ENCODE measurements at places on chromosomes 6 and 20.

DNA sequence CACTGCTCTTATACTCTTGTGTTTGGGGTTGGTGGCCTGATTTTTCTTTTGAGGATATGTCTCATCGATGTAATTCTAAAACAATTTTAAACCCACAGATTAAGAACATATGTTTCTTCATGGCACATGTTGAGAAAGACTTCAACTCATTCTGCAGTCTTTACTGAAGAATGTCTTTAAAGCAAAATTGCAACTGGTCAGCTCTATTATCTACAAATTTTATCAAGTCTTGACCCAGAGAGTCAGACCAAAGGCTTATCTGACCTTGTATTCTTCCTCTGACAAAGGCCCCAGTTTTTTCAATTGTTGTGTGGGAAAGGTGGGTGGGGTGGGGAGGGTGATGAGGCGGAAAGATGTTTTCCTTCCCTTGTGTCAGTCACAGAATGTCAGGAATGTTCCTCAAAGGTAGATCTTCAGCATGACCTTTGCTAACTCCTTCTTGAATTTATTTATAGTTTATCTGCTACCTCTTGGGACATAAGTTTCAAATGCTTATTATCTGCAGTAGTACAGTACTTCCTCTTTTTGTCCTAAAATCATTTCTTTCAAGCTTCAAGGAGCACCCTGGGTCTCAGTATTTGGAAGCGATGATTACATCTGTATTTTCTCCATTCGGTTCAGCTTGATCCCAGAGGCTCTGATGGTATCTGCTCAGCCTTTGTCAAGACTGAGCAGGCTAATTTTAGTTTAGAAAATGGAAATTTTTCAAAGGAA lies 63.2 kb upstream of the TIAM2 start:
- no peak for DNase-seq
- no peaks in the 10 kb centered on the region for H3K27me3 ChIP-seq
- H3K4me1 ChIP-seq: peaks cover 17% of the 10 kb centered on the region
- no peaks in the 10 kb centered on the region for H3K36me3 ChIP-seq
- no peak overlapping the region for H3K4me3 ChIP-seq

- no peak for DNase-seq
- no peaks in the 10 kb centered on the region for H3K36me3 ChIP-seq
- H3K4me3 ChIP-seq: no peak overlapping the region
- H3K27ac ChIP-seq: no peak overlapping the region
- H3K27me3 ChIP-seq: no peaks in the 10 kb centered on the region
Observed at GRCh38 chr6:23414051-23414445, 712.0 kb upstream of the NRSN1 start.

GRCh38 chr6:52507557-52508260 lies 69.2 kb downstream of the TRAM2 start:
- peaks cover 73% of the 10 kb centered on the region for H3K4me1 ChIP-seq
- no peak overlapping the region for H3K27ac ChIP-seq
- H3K27me3 ChIP-seq: no peaks in the 10 kb centered on the region
- H3K36me3 ChIP-seq: peaks cover 57% of the 10 kb centered on the region
- no peak overlapping the region for H3K4me3 ChIP-seq

DNA sequence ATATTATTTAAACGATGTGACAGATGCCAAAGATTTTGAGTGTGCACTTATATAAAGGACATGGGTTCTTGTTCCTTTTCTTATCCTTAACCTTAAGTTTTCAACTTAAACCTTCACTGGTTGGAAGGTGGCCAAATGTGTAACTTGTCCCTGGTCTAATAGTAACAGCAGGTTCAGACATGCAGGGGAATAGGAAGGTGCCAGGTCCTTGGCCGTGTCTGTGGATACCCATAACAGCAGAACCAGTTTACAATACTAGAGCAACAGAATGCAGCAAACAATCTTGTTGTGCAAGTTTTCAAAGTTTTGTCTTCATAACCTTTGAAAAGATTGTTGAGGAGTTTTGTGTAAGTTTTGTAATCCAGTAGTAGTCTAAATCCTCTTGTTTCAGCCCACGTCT lies 4.4 kb downstream of the MYB start:
- H3K27ac ChIP-seq: no peak overlapping the region
- peaks cover 29% of the 10 kb centered on the region for H3K4me1 ChIP-seq
- DNase-seq: no peak
- peaks cover 4% of the 10 kb centered on the region for H3K27me3 ChIP-seq
- H3K4me3 ChIP-seq: no peak overlapping the region

- H3K27ac ChIP-seq: no peak overlapping the region
- H3K4me1 ChIP-seq: no peaks in the 10 kb centered on the region
- H3K27me3 ChIP-seq: no peaks in the 10 kb centered on the region
- DNase-seq: no peak
- no peak overlapping the region for H3K4me3 ChIP-seq
Observed at GRCh38 chr6:167232356-167232755, 58.8 kb upstream of the UNC93A start.

DNA sequence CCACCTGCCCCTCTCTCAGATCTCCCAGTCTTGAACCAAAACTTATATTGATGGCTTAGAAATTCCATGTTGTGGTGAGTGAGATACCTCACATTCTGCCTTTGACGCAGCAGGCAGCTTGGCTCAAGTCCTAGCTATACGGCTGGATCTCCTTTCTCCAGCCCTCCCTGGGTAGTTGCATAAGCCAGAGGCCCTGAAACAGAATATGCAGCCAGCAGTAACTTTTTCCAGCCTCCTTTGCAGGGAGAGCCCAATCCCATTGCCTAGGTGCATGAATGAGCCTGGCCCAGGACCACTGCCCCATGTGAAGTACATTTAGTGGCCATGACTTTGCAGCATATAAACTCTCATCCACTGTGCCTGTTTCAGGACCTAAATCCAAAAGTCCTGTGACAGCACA lies 202.2 kb upstream of the CDYL start:
- H3K4me3 ChIP-seq: no peak overlapping the region
- H3K27ac ChIP-seq: no peak overlapping the region
- peaks cover 5% of the 10 kb centered on the region for H3K4me1 ChIP-seq
- DNase-seq: no peak
- H3K27me3 ChIP-seq: no peaks in the 10 kb centered on the region
- H3K36me3 ChIP-seq: no peaks in the 10 kb centered on the region

DNA sequence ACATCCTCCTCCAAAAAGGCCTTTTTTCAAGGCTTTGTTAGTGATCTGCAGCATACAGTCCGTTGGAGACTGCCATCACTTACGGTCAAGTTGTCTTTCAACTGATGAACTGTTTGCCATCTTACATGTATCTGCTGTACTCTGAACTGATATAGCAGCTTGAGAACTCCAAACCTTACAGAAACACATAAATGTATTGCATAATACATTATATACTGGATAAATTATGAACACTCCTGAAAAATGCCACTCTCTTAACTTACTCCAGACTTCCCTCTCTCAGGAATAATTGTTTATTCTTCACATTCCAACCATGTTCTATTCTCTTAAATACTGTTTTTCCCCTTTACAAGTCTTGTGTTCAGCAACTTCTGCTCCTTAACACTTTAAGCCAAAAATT lies 14.6 kb upstream of the RHAG start:
- H3K4me3 ChIP-seq: no peak overlapping the region
- H3K27ac ChIP-seq: no peak overlapping the region
- H3K4me1 ChIP-seq: no peaks in the 10 kb centered on the region
- H3K27me3 ChIP-seq: no peaks in the 10 kb centered on the region
- no peak for DNase-seq
- no peaks in the 10 kb centered on the region for H3K36me3 ChIP-seq

DNA sequence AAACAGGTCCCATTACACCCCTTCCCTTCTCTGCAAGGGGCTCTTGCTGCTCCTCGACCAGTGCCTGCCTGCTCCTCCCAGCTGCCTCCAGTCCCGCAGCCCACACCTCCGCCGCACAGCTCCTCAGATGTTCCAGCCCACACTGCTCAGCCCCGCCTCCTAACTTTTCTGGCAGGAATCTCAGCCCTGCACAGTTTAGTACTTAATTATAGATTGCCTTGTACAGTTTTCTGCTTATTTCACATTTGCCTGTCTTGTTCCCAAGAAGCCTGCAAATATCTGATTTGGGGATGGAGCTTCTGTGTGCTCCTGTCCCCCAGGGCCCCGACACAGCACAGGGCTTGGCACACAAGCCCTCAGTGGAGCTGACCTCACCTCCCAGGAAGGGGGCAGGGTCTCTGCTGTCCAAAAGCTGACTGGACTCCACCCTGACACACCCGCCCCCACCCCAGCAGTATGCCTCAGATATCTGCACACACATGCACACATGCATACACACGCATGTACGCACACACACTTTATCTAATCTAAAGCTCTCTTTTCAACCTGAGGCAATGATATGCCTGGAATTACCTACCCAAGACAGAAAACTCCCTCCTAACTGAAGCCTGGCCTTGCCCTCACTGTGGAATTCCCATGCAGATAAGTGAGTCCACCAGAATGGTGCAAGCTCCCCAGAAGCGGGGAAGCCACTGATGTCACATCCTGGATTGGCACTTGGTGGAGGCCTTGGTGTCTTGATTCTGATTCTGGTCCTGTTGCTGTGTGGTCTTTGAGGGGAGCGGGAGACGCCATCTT lies 1.2 kb upstream of the PNPLA1 start:
- no peaks in the 10 kb centered on the region for H3K4me1 ChIP-seq
- H3K4me3 ChIP-seq: no peak overlapping the region
- DNase-seq: no peak
- no peaks in the 10 kb centered on the region for H3K36me3 ChIP-seq
- no peaks in the 10 kb centered on the region for H3K27me3 ChIP-seq

GRCh38 chr6:162728197-162728596 lies 423 bp downstream of the PACRG start:
- H3K4me3 ChIP-seq: peak overlapping the region; percentile 98
- H3K36me3 ChIP-seq: no peaks in the 10 kb centered on the region
- no peak for DNase-seq
- H3K27ac ChIP-seq: peak overlapping the region; percentile 85
- no peaks in the 10 kb centered on the region for H3K27me3 ChIP-seq
